ENCODE measurements at places on chromosomes 6 and 20.
A peak's percentile ranks its signal among the peaks of the same experiment; 100 is the strongest.

DNA sequence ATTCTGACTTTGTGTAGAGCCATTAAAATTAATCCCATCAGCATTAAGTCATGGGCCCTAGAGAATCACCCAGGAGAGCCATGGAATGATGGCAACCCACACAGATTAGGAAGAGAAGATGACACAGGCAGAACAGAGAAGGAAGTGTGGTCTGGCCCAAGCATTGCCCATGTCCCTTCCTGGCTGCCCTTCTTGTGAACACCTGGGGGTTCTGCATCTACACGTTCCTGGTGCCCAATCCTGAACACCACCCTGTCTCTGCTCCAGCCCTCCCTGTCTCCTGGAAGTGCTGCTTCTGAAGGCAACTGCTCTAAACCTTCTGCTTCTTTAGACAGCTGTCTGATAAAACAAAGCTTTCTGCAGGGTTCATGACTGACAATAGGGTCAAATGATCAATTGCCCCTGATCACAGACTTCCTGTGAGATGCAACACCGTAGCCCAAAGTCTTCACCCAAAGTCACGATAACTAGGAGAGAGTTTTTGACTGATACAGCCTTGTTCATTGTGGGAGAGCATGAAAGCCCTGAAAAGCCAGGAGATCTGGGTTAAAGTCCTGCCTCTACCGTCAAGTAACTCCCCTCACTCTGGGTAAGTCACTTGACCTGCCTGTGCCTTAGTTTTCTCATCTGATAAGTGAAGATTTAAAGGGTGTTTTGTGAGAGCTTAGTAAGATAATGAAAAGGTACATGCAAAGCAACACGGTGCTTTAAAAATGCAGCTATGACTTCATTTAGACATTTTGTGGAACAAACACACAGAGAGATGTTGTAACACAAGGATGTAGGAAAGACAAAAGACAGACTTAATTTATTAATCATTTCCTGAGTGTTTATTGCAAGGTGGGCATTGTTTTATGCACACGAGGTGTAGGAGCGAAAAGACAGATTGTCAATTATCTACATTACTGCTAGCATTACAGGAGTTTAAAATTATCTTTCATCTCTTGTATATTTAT is 291.2 kb upstream of the STXBP5 start:
- DNase-seq: no peak

- DNase-seq: no peak
Observed at GRCh38 chr6:166955865-166956443, 396 bp downstream of the RNASET2 start.

GRCh38 chr6:93391965-93392364 is 27.4 kb downstream of the EPHA7 start:
- DNase-seq: no peak

DNA sequence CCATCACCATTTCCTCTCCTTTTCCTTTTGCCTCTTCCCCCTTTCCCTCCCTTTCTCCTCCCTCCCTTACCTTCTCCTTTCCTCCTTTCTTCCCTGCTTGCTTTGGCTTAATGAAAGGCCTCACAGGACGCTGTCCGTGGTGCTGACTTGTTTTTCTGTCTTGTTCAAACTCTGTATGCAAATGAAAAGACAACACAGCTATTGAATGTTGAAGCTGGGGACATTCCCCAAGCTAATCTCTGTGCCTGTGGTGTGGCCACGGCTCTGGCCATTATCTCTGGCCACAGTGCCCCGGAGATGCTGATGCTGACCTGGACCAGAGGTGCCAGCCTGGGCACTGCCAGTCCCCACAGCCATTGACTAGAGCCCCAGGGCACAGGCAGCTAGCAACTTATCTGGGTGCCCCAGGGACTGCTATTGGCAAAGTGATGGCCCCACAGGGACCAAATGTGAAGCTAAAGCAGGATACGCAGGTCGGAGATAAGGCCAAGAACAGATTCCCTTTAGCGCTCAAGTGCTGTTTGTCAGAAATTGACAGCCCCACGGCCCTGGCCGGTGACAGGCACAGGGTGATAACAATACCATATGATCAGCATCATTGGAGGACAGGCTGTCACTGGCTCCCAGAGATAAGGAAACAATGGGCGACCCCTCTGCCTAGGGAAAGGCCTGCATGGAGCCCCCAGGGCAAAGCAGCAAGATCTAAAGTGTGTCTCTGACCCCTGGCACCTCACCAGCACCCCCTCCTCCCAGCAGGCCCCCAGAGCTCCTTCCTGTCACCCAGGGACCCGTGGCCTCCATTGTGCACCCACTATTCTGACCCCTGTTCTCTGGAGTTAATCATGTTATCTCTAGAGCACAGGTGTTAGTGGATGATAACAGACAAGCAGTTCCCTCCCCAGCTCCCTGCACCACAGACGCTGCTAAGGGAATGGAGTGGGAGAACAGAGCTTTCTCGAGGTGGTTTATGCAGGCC is 31.6 kb upstream of the SLC32A1 start:
- DNase-seq: peak; percentile 79

GRCh38 chr20:2693286-2694007 is 867 bp downstream of the EBF4 start:
- DNase-seq: peak; percentile 50

DNA sequence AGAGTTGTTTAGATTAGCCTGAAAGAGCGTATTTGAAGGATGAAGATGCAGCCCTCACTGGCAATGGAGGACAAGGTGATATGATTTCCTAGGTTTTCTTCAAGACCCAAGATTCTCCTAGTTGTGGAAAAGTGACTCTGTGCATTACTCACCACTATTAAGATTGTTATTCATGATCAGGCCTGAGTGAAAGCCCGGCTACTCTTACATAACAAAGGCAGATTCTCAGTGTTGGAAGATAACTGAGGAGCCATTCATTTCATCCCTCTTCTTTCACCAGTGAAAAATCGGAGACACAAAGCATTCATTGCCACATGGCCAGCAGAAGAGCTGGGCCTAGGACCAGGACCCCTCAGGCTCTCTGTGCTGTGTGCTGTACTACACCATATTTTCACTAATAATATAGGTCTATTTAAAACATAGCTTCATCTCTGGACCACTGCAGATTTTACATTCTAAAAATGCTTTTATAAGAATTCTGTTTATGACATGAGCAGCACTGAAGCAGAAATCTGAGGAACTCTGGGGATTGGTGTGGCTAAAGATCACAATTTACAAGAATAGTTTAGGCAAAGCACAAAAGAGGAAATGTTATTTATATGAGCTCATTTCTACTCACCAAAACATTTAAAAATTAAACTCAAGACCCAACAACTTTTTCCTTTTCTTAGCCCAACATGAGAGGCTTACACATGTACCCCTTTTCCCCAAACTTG is 181.9 kb upstream of the CCN2 start:
- DNase-seq: no peak

DNA sequence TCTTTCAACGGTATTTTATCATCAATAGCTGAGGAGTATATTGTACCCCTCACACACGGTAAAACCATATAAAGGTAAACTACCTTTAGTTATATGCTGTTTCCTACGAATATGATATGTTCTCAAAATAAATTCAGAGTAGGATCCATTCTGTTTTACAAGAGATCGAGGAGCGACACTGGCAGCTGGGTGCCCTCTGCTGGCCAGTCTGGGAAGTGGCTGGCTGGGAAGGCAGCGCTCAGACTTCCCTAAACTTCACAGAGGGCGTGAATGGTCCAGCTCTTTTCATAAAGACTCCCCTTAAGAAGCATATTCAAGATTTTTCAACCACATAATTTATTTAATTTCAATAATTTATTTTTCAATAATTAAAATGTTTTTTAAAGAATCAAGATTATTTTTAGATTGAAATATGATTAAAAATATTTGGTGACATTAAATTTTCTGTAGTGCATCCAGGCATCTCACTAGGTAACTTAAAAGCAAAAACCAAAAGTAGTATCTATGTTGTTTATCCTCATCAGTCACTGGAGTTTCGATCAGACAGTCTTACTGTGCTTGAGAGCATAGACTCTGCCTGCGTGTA is 187.5 kb upstream of the PDE10A start:
- peak; percentile 57 for DNase-seq

DNA sequence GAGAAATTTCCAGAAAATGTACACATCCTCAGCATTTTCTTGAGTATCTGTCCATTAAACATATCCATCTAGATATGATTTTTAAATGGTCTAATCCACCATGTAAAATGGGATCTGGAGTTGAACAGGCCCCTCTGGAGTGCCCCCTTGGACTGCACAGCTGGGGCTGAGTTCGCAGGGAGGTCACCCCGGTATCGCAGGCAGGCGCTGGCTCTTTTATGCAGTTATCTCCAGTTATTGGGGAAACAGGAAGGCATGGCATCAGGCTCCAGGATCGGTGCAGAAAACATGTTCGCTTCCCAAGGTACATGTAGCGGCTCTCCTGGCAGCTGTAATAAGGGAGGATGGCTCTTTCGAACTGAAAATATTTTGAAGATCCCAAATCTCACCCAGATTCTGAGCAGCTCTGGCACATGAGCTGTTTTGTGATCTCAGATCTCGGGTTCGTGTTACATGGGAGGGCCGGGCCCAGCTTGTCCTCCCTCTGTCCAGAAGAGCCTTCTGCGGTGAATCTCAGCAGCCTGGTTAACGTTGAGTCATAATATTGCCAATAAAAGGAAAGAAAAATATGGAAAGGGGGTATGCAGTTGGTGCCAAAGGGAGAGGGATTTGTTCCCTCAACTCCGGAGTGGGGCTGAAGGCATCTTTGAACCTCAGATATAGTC is 167.7 kb downstream of the EYA2 start:
- no peak for DNase-seq

DNA sequence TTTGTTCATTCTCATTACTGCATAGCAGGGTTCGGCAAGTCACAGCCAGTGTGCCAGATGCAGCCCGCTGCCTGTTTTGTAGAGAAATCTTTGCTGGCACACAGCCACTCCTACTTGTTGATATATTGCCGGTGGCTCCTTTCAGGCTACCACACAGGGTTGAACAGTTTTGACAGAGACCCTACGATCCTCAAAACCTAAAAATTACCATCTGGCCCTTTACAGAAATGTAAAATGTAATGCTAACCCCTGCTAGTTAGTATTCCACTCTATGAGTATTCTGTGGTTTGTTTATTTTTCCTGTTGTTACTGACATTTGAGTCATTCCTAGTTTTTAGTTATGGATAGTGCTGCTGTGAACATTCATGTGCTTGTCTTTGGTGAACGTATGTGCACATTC is 11.5 kb downstream of the DHX35 start:
- no peak for DNase-seq

DNA sequence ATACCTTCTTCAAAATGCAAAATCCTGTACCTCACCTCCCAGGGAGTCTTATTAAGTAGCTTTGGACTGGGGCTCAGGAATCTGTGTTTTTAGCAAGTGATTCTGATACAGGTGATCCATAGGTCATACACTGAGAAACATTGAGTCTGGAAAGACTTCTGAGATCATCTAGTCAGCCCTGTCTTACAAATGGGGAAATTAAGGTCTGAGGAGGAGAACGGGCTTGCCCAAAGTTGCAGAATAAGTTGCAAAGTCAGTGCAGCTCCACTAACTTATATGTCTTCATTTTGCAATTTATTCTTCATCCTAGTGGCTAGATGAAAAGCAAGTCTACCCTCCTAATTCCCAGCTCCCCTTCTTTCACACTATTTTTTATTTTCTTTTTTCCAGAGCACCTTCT is 28.9 kb downstream of the KCNS1 start:
- no peak for DNase-seq

DNA sequence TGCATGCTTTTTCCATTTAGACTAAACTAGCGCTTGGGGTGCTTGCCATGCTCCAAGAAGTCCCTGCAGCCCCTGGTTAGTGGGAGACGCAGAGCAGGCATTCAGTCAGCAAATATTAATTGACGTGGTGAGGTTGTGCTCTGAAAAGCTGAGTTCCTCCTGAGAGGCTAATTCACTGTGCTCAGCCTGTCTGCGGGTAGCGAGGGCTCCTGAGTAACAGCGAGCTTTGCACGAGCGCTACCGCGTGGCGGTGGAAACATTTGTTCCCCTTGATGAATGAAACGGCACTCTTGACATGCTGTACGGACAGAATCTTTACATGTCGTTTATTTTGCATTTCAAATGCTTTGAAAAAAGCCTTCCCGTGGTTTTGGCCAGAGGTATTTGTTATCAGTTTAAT is 170.6 kb upstream of the AGPAT4 start:
- peak; percentile 49 for DNase-seq

- DNase-seq: no peak
Observed at GRCh38 chr6:160394654-160395035, 46.5 kb downstream of the SLC22A3 start.

DNA sequence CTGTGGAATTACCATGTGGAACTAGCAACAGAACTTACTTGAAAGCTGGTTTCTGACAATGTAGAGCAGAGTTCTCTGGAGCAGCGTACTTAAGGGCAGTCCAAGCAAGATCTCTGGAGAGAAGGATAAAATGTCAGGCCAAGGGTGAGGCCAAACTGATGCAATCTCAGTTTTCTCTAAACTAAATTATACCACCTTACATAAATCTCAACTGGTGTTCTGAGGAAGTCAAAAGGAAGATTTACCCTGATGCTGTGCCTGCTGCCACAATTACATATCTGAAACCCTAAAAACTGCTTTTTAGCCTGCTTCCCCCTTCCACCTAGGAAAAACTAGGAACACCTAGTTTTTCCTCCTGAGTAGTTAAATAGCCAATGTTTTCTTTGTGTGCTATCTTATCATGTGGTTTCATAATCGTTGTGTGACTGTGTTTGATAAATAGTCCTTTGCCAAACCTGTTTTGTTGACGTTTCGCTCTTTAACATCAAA is 28.1 kb downstream of the NCOA7 start:
- no peak for DNase-seq

DNA sequence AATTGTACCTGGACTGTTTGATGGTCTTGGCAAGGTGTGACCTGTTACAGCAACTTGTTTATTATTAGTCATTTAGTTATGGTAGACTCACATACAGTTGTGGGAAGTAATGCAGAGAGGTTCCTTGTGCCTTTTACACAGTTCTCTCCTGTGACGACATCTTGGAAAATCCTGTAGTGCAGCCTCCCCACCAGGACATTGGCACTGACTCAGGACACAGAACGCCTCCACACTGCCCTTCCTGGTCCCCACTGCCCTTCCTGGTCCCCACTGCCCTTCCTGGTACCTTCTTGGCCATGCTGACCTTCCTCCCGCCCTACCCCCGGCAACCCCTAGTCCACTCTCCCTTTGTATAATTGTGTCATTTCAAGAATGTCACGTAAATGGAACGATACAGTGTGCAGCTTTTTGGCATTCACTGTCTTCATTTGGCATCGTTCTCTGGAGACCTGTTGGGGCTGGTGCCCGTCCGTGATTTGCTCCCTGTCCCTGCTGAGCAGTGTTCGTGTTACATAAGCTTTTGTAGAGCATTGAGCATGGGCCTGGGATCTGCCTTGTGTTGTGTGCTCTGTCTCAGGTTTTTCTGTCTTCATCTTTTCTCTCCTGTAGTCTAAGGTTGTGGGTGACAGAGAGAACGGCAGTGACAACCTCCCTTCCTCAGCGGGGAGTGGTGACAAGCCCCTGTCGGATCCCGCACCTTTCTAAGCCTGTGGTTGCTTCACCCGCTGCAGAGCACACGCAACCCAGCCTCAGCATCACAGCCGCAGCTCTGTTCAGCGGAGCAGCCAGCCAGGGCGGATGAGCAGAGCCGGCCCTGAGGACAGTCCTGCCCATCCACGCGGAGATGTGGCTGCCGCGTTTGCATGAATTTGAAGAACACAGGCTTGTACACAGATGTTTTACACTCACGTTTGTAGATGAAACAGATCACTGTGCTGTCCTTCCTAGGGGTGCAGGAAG is 5.4 kb upstream of the DNAJC5 start:
- DNase-seq: no peak

GRCh38 chr20:37356387-37356786 is 10.4 kb downstream of the SRC start:
- DNase-seq: no peak
